ENCODE measurements at places on chromosomes 6 and 20. TPM values are rescaled to one million over a fixed set of nuclear protein-coding genes. Genes with fewer than 3 reads are reported as not detected.

Gene CST1
- total RNA-seq: not detected

Gene TCF15
- not detected for total RNA-seq

Gene CD93
- total RNA-seq: 0.21 TPM

Gene TUBB
- total RNA-seq: 153 TPM

Gene PTCHD4
- total RNA-seq: 1.9 TPM
